ENCODE measurements at places on chromosomes 16 and 17.

GRCh38 chr17:80667462-80668277, 123.0 kb downstream of the RPTOR start:
- no peak for DNase-seq

DNA sequence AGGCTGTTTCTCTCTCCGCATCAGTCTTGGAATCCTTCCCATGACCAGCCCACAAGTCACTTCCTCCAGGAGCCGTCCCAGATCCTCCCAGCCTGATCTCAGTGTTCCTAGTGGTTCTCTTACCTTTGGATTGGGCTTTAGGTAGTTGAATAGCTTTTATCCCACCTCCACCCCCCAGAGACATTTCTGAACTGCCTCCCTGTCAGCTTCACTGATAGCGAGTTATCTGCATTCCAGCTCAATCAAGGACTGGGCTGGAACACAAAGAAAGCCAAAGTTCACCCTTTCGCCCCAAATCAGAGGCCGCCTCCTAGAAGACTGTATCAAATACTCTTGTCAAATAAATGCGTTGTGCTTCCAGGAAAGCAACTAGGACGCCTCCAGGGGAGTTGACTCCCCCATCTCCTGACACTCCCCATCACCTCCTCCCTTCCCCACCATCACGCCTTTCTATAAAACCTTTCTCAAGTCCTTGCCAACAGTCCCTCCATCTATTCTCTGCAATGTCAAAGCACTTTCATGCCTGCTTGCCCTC, 72.7 kb downstream of the TMEM132E start:
- DNase-seq: no peak

- no peak for DNase-seq
Observed at GRCh38 chr16:65846210-65846602, 520.3 kb upstream of the CDH5 start.

GRCh38 chr17:61574542-61575351, 16.3 kb downstream of the NACA2 start:
- DNase-seq: peak; percentile 65

- DNase-seq: no peak
Observed at GRCh38 chr17:41004397-41004796, 4.5 kb downstream of the KRTAP3-1 start.

DNA sequence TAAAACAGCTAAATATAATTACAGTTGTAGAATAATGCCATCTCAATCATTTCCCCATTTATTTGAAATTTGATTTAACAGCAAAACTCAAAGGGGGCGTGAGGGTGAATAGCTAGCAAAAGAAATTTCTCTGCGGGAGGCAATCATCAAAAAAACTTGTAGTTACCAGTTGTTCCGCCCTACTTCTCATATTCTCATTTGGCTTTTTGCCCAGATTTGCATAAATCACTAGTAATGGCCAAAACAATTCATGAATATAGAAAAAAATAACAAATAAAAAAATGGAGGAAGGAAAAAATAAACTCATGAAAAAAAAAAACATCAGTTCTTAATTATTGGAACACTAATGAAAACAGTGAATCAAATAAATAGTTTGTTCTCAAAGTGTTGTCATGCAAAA, 722.6 kb upstream of the KIF2B start:
- DNase-seq: no peak

- DNase-seq: no peak
Observed at GRCh38 chr17:28228986-28229729, 89.8 kb upstream of the TMEM97 start.

DNA sequence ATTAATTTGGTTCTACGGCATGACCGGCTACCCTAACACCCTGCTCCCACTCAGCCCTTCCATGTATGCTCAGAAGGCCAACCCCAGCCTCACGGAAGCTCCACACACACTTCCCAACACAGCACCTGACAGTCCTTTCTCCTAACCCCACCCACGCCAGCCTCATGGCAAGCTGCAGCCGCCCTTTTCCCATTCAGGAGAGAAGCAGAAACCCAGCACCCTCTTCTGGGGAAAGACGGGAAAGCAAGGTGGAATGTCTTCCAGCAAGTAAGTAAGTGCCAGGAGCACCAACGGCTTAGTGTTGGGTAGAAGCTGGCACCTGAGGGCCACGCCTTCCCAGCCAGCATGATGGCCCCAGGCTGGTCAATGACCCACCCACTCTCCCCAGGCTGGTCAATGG, 32.1 kb downstream of the ABR start:
- DNase-seq: peak; percentile 67

DNA sequence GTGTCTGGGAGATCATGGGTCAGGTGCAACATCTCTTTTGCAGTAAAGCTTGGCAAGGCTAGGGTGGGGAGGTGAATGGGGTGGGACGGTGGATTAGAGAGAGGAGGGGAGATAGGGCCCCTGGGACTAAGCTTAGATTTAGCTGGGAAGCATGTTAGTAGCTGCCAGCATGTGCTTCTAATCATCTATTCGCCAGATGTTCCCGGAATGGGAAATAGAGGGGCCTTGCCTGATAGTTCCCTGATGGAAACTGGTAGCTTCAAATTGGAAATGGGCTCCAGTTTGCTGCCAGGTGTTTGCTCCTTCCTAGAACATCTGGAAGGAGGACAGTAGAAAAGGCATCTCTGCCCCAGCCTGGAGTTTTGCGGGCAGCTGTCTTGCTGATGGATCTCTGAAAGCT, 176.1 kb downstream of the CCDC182 start:
- no peak for DNase-seq

GRCh38 chr17:29140631-29141513, 39.3 kb downstream of the MYO18A start:
- DNase-seq: peak; percentile 53
